ENCODE measurements at places on chromosomes 1 and 21.

GRCh38 chr1:55555956-55556725, 341.0 kb upstream of the USP24 start:
- no peaks in the 10 kb centered on the region for H3K27me3 ChIP-seq
- no peak overlapping the region for H3K4me3 ChIP-seq
- peak; percentile 37 for DNase-seq
- peak overlapping the region; percentile 17 for H3K27ac ChIP-seq

DNA sequence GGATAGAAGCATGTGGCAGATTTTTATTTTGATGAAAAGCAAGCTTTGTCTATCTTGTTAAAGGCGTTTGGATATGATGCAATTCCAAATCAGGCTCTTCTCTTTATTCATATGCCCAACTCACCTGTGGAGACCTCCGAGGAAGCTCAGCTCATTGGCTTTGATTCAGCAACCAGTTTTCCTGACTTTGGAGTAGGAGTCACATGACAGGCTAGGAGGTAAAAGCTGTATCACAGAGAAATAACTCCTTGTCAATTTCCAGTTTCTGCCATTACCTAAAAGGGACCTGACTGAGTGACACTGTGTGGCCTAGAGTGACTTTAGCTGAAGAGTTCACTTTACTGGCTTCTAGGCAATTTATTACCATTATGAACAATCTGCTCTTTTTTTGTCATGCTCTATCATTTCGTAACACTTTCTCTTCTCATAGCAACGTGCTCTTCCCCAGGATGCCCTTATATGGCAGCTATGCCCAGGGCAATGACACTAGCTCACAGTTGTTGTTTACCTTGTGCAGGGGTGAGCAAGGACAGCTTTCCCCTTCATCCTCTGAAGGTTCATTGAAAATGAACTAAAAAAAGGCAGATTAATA, 107.2 kb downstream of the KCNK1 start:
- no peaks in the 10 kb centered on the region for H3K36me3 ChIP-seq
- H3K4me3 ChIP-seq, result no peak overlapping the region
- H3K27ac ChIP-seq, result no peak overlapping the region
- no peaks in the 10 kb centered on the region for H3K27me3 ChIP-seq
- no peaks in the 10 kb centered on the region for H3K4me1 ChIP-seq

DNA sequence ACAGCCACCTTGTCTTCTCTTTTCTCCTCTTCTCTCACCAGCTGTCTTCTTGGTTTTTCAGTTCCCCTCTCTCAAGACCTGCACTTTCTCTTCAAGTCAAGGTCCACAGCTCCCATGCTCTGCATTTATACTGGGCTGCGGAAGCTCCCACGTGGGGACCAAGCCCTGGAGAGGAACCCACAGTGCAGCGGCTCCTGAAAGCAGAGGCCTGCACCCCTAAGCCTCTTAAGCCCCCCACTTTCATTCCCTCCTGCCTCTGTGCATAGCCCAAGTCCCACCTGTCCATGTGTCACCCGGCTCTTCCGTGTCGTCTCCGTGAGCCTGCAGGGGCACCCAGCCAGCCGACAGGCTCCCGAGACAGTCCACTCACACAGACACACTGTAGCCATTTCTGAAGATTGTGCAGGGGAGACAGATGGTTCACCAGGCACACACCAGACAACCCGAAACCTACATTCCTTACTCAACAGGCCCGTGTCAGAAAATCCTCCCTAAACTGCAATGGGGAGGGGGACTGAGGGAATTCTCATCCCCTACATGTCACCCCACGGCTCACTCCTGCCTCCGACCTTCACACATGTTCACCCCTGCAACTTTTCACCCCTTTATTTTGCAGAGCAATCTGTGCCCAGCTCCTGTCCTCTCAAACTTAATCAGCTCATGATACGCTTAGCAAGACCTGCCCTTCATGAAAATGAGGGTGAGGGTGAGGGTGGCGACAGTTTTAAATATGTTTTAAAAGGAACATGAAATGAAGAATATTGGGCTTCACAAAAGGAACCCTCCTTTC, 6.3 kb downstream of the MX2 start:
- peaks cover 23% of the 10 kb centered on the region for H3K4me1 ChIP-seq
- no peaks in the 10 kb centered on the region for H3K27me3 ChIP-seq
- H3K4me3 ChIP-seq, result no peak overlapping the region
- peak overlapping the region; percentile 69 for H3K27ac ChIP-seq
- H3K36me3 ChIP-seq, result no peaks in the 10 kb centered on the region

DNA sequence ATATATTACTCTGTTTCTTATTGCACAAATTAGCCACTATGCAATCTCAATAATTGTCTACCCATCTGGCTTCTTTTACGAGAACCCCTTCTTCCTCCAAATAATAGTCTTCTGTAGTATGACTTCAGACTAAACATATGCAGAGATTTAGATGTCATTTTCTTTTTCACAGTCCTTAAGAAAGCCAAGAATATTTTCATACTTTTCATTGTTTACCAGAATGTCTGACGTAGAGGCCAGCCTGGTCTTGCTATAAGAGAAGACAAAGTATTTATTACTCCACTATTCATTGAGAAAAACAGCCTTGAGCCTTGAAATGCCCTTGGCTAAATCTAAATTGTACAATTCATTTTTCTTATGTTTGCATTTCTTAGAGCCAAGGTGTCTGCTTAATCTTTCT, 714.9 kb upstream of the CXADR start:
- H3K27ac ChIP-seq, result no peak overlapping the region
- no peaks in the 10 kb centered on the region for H3K36me3 ChIP-seq
- H3K27me3 ChIP-seq, result no peaks in the 10 kb centered on the region
- H3K4me1 ChIP-seq, result no peaks in the 10 kb centered on the region
- no peak for DNase-seq
- H3K4me3 ChIP-seq, result no peak overlapping the region

- H3K4me3 ChIP-seq, result no peak overlapping the region
- DNase-seq, result no peak
- H3K27ac ChIP-seq, result no peak overlapping the region
- no peaks in the 10 kb centered on the region for H3K4me1 ChIP-seq
- H3K27me3 ChIP-seq, result no peaks in the 10 kb centered on the region
Measured at GRCh38 chr1:163565166-163565565, 243.4 kb downstream of the NUF2 start.

DNA sequence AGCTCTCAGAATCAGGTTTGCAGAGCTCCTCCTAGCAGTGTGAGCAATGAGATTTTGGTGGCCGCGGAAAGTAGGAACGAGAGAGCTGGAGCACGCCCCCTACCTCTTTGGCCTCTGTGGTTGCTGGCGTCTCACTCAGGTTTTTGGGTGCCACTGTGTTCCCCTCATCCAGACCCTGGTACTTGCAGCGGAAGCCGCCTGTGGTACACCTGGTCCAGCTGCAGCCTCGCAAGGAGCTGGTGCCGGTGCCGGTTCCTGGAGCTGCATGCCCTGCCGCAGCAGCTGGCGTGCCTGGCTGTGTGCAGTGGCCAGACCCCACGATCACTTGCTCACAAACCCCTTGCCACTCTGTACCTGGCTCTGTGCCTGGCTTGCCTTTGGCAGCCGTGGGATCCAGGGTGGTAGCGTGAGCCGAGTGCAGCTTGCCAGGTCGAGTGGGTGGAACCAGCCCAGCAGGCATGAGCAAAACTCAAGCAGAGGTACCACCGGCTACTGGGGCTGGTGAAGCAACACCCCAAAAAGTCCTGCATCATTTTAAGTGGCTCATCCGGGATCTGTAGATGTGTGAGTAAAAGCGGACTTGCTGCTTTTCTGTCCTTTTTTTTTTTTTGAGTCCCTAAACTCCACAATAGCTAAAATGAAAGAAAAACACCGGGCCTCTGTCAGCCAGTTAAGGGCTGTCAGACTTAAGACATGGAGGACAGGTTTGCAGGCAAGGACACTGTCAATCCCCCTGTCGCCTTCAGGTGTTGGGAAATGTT, 844.9 kb downstream of the KCNT2 start:
- no peaks in the 10 kb centered on the region for H3K4me1 ChIP-seq
- H3K4me3 ChIP-seq, result no peak overlapping the region
- H3K27ac ChIP-seq, result no peak overlapping the region
- no peaks in the 10 kb centered on the region for H3K27me3 ChIP-seq
- no peak for DNase-seq

GRCh38 chr1:40162753-40163441, 1.7 kb downstream of the RLF start:
- peak overlapping the region; percentile 99 for H3K27ac ChIP-seq
- H3K4me1 ChIP-seq, result peaks cover 15% of the 10 kb centered on the region
- H3K36me3 ChIP-seq, result no peaks in the 10 kb centered on the region
- H3K4me3 ChIP-seq, result peak overlapping the region; percentile 65
- DNase-seq, result no peak

DNA sequence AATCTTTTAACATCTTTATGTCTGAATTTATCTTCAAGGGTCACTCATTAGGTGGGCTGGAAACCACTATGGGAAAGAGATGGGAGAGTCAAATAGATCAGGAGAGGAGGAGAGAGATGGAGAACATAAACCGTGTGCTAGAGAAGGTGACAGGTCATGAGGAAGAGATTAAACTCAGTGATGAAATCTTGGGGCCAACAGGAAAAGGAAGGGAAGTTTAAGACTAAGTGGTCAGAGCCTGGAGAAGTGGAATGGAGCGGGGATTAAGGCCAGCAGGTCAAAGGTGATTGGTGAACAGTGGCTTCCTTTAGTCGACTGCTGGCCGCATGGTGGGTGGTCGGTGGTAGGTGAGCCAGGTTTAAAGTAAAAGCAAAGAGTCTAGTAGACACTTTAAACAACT, 169.3 kb upstream of the IVNS1ABP start:
- no peaks in the 10 kb centered on the region for H3K36me3 ChIP-seq
- H3K27ac ChIP-seq, result peak overlapping the region; percentile 78
- DNase-seq, result no peak

DNA sequence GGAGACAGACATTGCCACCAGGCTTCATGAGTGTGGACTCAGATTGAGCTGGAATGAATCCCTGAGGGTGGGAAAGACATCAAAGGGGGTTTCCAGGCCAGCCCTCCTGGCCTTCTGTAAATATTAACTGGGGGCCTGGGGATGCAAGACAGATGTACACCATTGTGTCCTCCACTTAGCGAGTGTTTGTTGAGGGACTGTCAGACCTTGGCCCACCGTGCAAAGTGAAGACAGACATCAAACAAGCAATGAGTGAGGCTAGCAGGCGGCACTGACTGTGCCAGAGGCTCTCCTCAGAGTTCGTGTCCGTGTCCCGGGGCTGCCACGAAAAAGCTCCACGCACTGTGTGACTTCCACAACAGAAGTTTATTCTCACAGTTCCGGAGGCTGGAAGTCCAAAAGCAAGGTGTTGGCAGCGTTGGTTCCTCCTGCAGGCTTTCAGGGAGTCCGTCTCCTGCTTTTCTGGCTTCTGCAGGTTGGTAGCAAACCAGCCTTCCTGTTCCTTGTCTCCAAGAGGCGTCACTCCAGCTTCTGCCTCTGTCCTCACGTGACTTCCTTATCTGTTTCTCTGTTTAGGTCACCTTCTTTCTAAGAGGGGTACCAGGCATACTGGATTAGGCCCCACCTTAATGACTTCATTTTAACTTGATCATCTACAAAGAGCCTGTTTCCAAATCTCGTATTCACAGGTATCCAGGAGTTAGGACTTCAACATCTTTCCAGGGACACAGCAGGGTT, 59.1 kb downstream of the DISP3 start:
- H3K27me3 ChIP-seq, result peaks cover 4% of the 10 kb centered on the region
- H3K27ac ChIP-seq, result no peak overlapping the region
- DNase-seq, result no peak
- H3K36me3 ChIP-seq, result no peaks in the 10 kb centered on the region
- no peak overlapping the region for H3K4me3 ChIP-seq

DNA sequence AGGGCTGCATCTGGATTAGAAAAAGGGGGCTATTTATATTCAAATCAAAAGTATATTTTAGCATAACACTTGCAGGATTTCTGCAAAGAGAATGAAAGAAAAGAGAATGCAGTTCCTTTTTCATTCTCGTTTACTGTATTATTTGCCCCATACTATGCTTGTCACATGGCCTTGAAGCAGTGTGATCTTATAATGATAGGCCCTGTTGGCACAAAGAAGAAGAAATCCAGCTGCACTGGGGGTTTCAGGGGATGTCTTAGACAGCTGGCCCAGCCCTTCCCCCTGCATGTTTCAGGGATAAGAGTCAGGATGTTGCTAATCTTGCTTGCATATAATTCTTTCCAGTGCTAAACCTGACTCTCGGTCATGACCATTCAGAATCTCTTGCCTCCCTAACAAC, 369.5 kb downstream of the SEC16B start:
- H3K36me3 ChIP-seq, result no peaks in the 10 kb centered on the region
- no peaks in the 10 kb centered on the region for H3K4me1 ChIP-seq
- no peak for DNase-seq
- H3K4me3 ChIP-seq, result no peak overlapping the region

DNA sequence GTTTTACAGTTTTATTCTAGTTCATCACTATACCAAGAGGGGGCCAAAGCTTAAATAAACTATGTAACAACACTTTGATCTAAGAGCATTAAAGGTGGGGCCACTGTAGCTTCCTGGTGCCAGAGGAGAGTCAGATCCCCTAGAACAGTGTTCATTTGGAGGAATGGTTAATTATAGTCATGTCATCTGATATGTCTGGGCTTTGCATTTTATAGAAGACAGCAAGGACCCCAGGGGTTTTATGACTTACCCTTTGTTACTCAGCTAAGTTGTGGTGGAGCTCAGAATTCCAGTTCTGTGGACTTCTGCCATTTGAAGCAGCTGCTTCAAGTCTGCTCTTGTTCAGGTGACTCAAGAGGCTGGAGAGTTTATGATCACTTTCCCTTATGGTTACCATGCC, 16.7 kb downstream of the KDM4A start:
- no peak for DNase-seq
- H3K4me1 ChIP-seq, result no peaks in the 10 kb centered on the region
- peaks cover 6% of the 10 kb centered on the region for H3K36me3 ChIP-seq
- H3K27me3 ChIP-seq, result no peaks in the 10 kb centered on the region
- no peak overlapping the region for H3K4me3 ChIP-seq

- peaks cover 31% of the 10 kb centered on the region for H3K4me1 ChIP-seq
- H3K27ac ChIP-seq, result no peak overlapping the region
- no peaks in the 10 kb centered on the region for H3K36me3 ChIP-seq
- no peak overlapping the region for H3K4me3 ChIP-seq
Measured at GRCh38 chr21:38927776-38928175, 122.0 kb downstream of the ETS2 start.

DNA sequence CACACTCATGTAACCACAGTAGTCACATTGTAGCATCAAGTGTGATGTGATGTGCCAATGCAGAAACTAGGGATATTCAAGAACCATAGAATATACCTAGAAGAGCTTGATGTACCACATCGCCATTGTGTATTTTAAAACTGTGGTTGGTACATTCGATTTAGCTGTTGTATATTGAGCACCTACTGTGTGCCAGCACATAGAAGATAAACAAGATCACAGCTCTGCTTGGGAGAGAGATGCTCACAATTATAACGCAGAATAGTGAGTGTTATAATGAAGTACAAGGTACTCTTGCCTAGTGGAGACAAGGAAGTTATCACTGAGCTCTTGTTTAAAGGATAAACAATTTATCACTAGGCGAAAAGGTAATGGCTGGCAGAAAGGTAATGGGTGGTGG, 4.7 kb downstream of the BTF3L4 start:
- no peaks in the 10 kb centered on the region for H3K27me3 ChIP-seq
- peaks cover 14% of the 10 kb centered on the region for H3K4me1 ChIP-seq
- no peak for DNase-seq
- peaks cover 6% of the 10 kb centered on the region for H3K36me3 ChIP-seq
- no peak overlapping the region for H3K4me3 ChIP-seq
- H3K27ac ChIP-seq, result no peak overlapping the region

GRCh38 chr1:242602001-242602400, 77.5 kb upstream of the PLD5 start:
- no peaks in the 10 kb centered on the region for H3K4me1 ChIP-seq
- no peak overlapping the region for H3K27ac ChIP-seq
- H3K4me3 ChIP-seq, result no peak overlapping the region
- no peaks in the 10 kb centered on the region for H3K27me3 ChIP-seq
- no peak for DNase-seq
